ENCODE measurements at places on chromosomes 4 and X.

DNA sequence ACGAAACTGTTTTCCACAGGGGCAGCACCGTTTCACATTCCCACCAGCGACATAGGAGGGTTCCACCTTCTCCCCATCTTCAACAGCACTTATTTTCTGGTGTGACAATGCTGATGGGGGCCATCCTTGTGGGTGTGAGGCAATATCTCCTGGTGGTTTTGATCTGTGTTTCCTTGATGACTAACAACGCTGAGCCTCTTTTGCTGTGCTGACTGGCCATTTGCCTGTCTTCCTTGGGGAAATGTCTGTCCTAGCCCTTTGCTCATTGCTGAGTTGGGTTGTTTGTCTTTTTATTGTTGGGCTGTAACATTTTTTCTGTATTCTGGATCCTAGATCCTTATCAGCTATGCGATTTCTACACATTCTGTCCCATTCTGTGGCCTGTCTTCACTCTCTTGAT lies 33.7 kb downstream of the ATP2B3 start:
- no peak for DNase-seq

DNA sequence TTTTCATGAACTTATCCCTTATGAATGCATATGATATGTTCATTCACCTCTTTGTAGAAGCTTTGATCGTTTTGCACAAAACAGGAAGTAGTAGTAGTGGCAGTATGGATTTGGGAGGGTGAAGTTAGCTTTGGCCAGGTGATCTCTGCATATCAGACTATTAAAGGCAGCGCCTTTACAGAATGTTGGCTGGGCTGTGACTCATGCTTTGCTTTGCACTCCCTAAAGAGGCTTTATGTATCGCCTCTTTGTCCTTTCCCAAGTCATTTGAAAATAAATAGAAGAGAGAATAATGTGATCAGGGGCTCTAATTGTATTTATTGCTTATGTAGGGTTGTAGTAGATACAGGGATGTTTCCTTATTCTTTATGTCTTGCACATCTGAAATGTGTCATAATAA lies 50.4 kb downstream of the SHROOM3 start:
- DNase-seq = no peak

GRCh38 chr4:166230841-166231240 lies 357.8 kb downstream of the TLL1 start:
- DNase-seq = no peak

GRCh38 chr4:140014284-140014683 lies 139.7 kb downstream of the MAML3 start:
- DNase-seq = no peak

- no peak for DNase-seq
Measured at GRCh38 chr4:25929298-25929686, 15.3 kb downstream of the SMIM20 start.

- DNase-seq = no peak
Measured at GRCh38 chr4:87228262-87228860, 7.9 kb upstream of the KLHL8 start.

DNA sequence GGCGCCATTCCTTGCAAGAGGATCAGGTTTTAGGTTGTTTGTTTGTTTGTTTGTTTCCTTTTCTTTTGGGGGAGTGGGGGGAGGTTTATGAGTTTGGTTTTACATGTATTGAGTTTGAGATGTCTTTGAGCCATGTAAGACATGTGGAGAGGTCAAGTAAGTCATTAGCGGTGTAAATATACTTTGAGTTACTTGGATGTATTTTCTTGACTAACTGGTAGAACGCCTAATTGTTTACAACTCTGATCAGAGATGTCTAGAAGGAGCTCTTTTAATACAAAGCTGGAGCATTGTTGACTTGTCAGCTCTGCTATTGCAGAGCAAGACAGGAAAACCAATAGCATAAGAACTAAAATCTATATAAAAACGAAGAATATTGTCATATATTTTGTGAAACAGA lies 57.1 kb downstream of the ANXA3 start:
- no peak for DNase-seq

GRCh38 chrX:151729056-151729725 lies 5.4 kb upstream of the CNGA2 start:
- no peak for DNase-seq

DNA sequence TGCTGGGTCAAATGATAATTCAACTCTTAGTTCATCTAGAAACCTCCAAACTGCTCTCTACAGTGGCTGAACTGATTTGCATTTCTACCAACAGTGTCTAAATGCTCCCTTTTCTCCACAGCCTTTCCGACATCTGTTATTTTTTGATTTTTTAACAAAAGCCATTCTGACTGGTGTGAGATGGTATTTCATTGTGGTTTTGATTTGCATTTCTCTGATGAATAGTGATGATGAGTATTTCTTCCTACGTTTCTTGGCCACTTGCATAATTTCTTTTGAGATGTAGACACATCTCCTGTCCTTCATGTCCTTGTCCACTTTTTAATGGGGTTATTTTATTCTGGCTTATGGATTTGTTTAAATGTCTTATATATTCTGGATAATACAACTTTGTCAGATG lies 298.2 kb upstream of the ARSJ start:
- DNase-seq = no peak

GRCh38 chr4:8580321-8581093 lies at the start of gene GPR78:
Gene GPR78 (plus strand): TSS chr4:8580392. CDS start chr4:8580983, 591 bp downstream.
- no peak for DNase-seq

DNA sequence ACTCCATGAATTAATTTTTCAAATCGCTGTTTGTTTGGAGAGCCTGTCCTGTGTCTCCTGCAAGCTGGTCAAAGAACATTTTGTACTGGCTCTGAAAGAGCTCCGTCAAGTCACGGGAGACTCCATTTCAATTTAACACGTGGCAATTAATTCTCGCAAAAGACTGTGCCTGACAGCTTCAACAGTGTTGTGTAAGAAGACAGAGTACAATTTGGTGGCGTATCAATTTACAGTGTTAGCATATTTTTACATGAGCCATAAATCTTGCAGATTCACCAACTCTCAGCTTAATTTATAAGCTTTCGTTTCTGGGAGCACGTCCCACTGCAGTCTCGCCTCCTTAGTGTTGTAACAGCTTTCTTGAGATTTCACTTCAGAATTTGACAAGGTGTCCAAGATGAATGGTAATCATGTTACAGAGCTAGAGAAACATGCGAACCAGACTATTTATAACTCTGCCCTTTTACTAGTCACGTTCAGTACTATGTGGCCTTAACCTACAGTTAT lies 70.8 kb downstream of the RWDD4 start:
- no peak for DNase-seq
